ENCODE measurements at places on chromosomes 1 and 21.

GRCh38 chr1:87106144-87106543, 191.7 kb downstream of the HS2ST1 start:
- no peak for DNase-seq

GRCh38 chr1:199205740-199206441, 567.1 kb downstream of the PTPRC start:
- no peak for DNase-seq

GRCh38 chr1:200628223-200628881, 7.8 kb upstream of the KIF14 start:
- DNase-seq, result no peak

DNA sequence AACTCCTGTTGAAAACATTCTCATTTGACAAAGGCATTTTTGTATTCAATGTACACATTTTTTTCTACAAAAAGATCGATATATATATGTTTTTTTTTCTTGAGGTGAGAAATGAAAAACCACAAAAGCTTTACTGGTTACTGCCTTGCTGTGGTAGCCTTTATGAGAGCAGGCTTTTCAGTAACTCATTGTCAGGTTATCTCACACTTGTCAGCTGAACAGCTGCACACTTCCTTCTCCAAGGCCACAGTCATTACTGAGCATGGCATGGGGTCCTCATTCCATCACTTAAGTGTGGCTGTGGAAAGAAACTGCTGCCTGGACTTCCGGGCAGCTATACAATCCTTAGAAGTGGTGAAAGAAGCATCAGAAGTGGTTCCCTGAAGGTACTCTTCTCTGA, 169.3 kb upstream of the ZP4 start:
- DNase-seq, result no peak

GRCh38 chr1:87348341-87349019, 19.8 kb downstream of the LMO4 start:
- no peak for DNase-seq

DNA sequence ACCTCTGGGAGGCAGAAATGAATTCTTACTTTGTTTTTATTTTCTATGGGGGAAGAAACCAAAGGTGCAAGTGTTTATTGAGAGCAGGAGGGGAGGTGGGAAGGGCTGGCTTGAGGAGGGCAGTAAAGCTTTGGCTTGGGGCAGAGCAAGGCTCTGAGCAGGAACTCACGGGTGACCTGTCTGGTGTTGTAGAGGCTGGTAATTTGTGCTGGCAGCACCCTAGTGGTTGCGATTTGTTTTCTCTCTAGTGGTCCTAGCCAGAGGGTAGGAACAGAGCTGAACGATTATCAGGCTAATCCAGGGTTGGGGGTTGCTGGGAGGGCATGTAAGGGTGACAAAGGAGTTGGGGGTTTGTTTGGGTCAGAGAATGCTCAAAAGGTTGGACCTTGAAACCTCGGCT, 16.6 kb downstream of the TMCC2 start:
- no peak for DNase-seq

GRCh38 chr1:22641906-22642636, 1.4 kb upstream of the C1QC start:
- peak; percentile 34 for DNase-seq

DNA sequence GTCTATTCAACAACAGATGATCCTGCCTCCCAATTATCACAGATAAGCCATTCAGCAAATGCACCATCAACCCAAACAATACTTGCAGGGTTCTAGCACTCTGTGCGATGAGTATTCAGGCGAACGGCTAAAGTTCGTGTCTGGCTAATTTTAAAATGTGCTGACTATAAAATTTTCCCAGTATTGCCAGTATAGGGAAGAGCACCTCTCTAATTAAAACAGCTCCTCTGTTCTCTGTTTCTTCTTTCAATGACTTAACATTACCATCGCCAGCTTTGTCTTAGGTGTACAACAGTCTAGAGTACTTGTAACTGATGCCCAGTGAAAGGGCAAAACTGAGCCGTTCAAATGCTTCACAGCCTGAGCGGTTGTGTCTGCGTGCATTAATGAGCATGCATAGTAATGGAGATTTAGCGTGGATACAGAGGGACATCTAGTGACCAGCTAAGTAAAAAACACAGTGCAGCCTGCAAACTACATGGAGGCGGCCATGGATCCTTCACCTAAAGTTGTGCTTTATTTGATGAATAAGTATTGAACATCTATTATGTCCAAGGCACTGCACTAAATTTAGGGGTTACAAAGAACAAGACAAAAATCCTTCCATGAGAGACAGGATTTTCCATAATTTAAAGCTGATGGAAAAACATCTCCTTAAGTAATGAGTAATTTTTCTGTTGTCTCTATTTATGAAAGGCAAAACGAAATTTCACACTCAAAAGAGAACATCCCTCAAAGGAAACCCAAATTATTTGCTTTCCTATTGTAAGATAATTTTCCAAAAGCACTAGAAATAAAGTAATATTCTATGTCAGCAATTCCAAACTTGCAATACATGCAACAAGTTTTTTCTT, 120.0 kb downstream of the SETD4 start:
- DNase-seq, result peak; percentile 62

DNA sequence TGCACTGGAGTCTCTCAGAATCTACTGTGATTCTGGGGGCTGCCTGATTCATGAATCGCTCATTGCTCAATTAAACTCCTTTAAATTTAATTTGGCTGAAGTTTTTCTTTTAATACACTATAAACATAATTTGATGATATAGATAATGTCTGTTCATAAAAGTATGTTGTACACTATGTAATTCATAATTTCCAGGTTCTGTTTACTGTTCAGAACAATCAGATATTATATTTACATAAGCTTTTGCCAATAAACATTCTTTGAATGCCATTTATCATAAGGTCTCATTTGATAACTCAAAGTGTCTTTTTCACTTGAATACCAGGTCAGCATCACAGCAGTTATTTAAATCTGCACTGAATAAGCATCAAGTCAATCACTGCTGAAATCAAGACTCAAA, 39.6 kb downstream of the PIGK start:
- no peak for DNase-seq

GRCh38 chr1:244388961-244389360, 62.7 kb downstream of the ADSS2 start:
- no peak for DNase-seq

- no peak for DNase-seq
Measured at GRCh38 chr1:190003376-190003775, 474.3 kb downstream of the BRINP3 start.

DNA sequence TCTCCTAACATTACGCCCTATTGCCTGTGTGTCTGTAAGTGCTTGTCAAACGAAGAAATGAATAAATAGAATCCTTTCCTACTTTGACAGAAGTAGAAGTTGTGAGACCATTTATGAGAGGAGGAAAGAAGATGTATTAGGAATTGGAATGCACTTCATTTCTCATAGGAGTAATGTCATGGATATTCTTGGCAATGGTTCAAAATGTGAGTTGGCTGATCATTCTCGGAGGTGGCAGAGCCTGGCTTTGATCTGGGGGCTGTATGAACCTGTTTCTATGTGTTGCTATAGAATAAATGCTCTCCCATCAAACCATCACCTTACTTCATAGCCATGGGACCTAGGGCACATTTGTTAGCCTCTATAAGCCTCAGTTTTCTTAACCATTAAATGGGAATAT, 10.1 kb upstream of the SERBP1 start:
- no peak for DNase-seq

DNA sequence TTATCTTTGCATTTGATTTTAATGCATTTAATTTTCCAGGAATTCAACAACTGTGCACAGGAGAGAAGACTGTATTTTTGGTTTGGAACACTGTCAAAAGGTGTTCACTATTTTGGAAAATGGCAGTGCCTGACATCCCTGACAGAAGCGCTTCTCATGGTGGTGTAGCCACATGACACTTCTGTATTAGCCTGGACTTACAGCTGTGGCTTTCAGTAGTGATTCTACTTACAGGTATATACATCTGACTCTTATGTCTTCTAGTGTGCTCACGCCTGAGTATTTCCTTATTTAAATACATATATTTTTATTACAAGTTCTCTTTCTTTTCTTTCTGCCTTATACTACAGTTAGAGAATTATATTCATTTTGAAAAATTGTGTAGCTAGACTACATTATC, 52.3 kb upstream of the C8B start:
- no peak for DNase-seq

DNA sequence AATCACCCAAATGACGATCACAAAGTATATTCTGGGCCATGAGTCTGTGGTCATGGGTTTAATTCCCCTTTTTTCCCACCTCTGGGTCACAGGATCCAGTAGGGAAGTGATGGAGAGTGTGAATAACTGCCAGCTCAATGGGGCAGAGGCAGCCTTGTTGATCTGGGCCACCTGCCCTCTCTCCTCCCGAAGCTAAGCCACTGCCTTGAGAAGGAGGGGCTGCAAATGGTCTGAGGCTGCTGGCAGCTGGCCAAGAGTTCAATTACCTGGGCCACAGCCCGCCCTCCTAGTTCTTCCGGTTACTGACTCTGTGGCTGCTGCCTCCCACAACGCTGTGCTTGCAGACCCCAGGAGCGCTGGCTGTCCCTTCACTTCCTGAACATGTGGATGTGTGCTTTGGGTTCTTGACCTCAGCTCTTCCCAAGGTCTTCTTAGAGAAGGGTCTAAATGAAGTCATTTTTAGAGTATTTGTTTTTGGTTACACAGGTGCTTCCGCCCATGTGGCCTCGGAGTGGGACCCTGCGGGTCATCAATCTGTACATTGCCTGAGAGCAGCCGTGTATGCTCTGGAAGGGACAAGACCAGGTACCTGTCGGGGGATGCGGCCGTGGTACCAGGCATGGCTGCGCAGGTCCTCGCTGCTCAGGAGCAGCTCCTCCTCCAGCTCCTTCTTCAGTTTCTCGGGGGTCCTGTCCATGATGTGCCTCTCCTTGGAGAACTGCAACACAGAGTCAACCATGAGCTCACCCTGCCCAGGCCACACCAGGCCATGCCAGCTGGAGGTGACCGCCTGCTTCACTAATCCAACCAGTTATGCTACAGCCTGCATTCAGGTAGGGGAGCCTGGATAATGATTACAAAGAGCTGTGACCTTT, 89.7 kb downstream of the BCAR3 start:
- DNase-seq, result no peak

DNA sequence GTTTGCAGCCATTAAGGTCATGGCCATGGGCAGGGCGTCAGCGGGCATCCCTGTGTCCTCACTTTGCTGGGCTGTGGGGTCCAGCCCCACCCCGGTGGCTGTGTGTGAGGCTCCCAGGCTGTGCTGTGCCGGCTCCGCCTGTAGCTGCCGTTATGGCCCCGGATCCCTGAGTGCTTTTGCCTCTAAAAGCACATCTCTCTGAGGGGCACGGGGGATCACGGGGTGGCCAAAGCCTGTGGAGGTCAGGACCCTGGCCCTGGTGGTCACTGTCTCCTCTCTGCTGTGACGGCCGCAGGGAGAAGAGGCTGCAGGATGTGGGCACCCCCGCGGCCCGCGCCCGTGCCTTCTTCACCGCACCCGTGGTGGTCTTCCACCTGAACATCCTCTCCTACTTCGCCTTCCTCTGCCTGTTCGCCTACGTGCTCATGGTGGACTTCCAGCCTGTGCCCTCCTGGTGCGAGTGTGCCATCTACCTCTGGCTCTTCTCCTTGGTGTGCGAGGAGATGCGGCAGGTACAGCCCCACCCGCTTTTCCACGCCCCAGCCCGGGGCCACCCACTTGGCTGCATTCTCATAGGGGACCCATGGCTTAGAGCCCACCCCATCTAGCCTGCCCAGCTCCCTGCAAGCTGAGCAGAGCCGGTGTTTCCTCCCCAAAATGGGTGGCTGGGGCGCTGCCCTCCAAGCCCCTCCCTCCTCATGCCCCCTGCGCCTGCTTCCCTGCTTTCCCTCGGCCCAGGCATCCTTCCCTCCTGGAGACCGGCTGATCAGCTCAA, 48.2 kb downstream of the TRPM2 start:
- DNase-seq, result no peak

- no peak for DNase-seq
Measured at GRCh38 chr1:221824025-221824424, 82.1 kb upstream of the DUSP10 start.

DNA sequence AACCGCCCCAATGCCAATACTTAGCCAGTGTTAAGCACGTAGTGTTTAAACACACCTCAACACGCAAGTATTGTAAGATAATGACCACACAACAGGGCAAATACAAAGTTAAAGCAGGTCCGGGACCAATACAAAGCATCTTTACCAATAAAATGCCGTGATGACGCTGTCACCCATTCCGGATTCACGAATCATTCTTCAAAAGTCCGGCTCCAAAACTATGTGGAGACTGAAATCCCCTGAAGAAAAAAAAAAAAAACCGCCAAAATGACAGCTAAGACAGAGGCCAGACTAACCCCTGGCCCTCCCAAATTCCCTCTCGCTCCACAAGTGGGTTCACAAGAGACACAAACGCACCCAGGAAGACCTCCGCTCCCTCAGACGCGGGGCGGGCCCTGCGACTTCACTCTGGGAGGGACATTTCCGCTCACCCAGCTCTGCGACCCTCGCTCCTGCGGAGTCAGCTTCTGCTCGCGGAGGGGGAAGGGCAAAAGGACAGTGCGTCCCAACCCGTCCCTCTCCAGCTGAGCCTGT, 625 bp upstream of the DARS2 start:
- DNase-seq, result no peak

GRCh38 chr21:45003331-45004058, 63.7 kb downstream of the SLX9 start:
- no peak for DNase-seq

GRCh38 chr1:150225546-150225945, 10.4 kb downstream of the ANP32E start:
- DNase-seq, result no peak

- no peak for DNase-seq
Measured at GRCh38 chr1:173418107-173418985, 58.8 kb upstream of the PRDX6 start.

- no peak for DNase-seq
Measured at GRCh38 chr1:50699795-50700194, 260.3 kb downstream of the FAF1 start.

DNA sequence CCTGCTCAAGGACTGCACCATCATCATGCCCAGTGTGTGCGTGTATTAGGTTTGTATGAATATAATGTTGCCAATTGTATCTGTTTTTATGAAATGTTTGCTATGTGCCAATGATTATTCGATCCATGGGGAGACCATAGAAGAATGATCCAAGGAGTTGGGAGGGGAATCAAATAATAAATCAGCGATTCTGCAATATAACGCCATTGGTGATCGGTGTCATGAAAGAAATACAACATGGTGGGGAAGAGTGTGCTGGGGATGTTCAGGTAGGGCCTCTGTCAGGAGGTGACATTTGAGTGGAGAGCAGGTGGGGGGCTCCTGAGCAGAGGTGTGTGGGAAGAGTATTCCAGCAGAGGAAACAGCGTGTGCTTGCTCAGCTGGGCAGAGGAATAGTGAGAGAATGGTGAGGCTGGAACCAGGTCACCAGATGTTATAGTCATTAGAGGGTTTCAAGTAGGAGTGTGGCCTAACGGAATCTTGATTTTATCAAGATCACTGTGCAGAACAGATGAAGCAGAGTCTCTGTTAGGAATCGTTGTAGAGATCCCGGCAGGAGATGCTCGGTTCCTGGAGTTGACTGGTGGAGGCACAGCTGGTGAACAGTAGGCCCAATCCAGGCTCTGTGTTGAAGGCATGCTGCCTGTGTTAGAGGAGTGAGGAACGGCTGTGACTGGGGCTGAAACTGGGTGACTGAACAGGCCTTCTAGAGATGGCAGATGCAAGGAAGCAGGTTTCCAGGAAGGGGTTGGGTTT, 2.9 kb upstream of the ZNF496 start:
- no peak for DNase-seq

Data from GDM1 (cell line).